ENCODE measurements at places on chromosomes 6 and 20. TPM values are rescaled to one million over a fixed set of nuclear protein-coding genes. Genes with fewer than 3 reads are reported as not detected.

Gene EYS
- total RNA-seq, result not detected

Gene FKBP1C
- not detected for total RNA-seq

DNA sequence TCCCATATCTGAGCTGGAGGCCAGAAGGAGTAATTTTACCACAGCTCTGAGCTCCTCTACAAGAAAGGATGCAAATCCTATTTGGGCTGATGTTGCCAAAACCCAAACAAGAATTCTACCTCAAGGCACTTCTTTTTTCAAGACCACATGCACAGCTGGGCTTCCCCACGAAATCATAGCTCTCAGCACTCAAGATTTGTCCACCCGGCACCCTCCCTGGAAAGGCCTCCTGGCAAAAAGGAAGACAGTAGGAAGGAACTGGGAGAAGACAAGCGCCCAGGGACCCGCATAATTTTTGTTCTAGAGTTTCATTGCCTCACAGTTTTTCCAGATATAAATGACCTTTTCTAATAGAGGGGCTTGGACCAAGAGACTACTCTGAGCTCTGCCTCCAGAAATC, 90.5 kb downstream of the BANF2 start:
- peak; percentile 50 for DNase-seq

DNA sequence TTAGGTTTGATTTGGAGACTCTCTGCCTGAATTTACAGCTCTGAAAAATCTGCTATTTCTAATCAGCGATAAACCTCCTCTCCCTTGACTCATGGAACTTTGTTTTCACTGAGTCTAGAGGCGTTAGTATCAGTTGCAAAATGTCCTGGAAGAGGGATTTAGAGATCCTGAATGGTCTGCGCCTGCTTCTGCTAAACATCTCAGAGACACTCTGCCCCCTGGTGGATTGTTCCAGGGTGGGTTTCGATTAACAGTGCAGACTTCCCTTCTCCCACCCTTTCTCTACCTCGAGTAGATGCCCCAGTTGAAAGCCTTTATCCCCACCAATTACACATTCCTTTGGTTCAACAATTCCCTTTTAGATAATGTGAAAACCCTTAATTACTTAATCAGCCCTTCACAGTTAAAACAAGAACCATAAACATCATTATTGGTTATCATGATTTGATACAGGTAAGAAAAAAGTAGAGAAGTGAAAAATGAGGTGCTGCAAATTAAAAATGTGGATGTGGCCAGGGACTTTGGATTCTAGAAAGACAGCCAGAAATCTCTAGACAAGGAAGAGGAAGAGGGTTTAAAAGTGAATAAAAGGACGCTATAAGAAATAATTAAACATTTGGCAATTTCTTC, 5.5 kb downstream of the HTR1B start:
- no peak for DNase-seq

DNA sequence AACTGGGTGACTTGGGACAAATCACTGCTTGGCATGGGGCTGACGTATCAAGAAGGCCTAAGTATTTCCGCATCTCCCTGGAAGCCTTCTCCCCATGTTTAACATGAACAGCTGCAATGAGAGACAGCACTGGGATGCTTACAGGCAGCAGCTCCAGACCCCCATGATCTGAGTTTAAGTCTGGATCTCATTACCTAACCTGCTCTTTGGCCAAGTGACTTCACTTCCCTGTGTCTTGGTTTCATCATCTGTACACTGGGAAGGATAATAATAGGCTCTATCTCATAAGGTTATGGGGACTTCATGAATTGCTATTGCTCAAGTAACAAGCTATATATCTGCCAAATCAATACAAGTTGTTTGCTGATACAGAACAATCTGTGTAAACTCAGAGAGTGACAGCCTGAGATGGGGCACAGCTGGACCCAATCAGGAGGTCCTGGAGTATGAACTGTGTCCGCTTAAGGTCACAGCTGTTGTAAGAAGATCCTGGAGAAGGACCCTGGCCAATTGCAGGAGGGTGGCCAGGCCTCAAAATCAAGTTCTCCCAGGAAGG, 56.0 kb downstream of the TGM2 start:
- no peak for DNase-seq
